ENCODE measurements at places on chromosomes 3 and 15.

GRCh38 chr3:5011555-5012256, 32.5 kb downstream of the BHLHE40 start:
- DNase-seq: no peak

- DNase-seq: no peak
Observed at GRCh38 chr3:187799942-187800641, 54.8 kb upstream of the BCL6 start.

GRCh38 chr3:16300881-16301359, 35.9 kb downstream of the OXNAD1 start:
- no peak for DNase-seq

DNA sequence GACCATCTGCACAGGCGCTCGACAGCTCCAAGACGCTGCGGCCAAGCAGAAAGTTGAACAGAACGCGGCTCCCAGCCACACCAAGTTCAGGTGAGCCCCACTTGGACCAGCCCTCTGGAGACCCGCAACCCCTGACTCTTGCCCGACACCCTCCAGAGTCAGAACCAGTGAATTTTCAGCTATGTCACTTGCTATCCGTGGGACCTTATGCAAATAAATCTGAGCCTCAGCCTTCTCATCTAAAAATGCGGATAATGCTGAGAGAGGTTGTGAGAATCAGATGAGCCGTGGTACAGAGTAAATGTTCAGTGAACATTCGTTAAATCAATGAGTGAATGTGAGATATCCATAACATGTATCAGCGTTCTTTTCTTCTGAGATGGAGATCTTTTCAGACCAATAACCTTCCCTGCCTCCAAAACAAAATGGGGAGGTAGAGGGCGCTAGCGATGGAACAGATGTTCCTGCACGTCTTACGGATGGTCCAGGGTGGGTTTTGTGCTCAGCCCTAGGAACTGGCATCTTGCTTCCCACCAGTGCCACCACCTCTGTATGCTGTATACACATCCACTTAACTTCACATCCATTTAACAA, 524 bp downstream of the MRPS11 start:
- DNase-seq: no peak

DNA sequence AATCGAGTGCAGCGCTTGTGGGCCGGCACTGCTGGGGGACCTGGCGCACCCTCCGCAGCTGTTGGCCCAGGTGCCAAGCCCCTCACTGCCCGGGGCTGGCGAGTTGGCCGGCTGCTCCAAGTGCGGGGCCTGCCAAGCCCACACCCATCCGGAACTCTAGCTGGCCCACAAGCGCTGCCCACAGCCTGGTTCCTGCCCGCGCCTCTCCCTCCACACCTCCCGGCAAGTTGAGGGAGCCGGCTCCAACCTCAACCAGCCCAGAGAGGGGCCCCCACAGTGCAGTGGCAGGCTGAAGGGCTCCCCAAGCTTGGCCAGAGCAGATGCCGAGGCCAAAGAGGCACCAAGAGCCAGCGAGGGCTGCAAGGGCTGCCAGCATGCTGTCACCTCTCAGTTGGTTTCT, 73.4 kb downstream of the PLXNA1 start:
- no peak for DNase-seq

- no peak for DNase-seq
Observed at GRCh38 chr3:38268087-38268486, 2.5 kb downstream of the SLC22A13 start.

DNA sequence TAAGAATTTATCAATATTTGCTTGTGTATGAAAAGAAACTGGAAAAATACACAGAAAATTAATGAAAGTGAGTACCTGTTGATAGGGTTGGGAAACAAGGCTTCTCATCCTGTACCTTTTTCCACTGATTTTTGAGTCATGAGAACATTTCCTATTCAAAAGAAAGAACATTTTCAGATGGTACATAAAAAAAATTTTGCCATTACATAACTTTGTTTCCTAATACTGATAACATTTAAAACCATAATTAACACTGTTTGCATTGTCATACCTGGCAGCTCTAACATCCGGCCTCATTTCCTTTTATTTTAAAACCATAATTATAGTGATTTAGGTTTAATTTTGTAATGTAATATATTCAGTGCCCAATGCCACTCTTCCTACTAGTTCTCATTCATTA, 11.7 kb downstream of the NKTR start:
- no peak for DNase-seq

GRCh38 chr15:99121691-99122410, 17.0 kb downstream of the SYNM start:
- DNase-seq: no peak

DNA sequence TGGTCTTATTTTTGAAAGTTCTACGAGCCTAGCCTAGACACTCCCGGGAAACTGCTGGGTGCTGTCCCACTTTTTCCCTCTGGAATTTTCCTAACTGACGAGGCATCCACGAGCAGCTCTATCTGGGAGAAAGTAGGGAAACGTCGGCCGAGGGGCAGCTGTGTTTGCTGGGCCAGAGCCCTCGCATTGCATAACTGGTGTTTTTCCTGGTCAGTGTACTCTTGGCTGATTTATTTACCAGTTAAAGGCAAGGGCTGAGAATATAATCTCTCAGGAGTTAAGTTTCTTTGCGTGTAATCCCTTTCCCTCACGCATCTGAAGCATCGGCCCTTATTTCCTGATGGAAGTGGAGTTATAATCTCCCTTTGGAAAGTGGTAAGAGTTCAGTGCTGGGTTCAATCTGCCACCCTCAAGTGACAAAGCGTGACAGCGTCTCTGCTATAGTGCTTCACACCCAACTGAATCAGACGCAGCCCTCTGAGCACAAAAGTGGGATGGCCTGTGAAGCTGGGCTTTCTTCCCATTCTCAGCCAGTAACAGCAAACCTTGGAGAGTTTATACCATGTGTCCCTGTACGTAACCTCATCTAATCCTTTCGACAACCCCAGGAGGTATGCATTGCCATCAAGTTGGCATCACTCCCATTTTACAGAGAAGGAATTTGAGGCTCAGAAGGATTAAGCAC, 311.5 kb downstream of the RORA start:
- no peak for DNase-seq

DNA sequence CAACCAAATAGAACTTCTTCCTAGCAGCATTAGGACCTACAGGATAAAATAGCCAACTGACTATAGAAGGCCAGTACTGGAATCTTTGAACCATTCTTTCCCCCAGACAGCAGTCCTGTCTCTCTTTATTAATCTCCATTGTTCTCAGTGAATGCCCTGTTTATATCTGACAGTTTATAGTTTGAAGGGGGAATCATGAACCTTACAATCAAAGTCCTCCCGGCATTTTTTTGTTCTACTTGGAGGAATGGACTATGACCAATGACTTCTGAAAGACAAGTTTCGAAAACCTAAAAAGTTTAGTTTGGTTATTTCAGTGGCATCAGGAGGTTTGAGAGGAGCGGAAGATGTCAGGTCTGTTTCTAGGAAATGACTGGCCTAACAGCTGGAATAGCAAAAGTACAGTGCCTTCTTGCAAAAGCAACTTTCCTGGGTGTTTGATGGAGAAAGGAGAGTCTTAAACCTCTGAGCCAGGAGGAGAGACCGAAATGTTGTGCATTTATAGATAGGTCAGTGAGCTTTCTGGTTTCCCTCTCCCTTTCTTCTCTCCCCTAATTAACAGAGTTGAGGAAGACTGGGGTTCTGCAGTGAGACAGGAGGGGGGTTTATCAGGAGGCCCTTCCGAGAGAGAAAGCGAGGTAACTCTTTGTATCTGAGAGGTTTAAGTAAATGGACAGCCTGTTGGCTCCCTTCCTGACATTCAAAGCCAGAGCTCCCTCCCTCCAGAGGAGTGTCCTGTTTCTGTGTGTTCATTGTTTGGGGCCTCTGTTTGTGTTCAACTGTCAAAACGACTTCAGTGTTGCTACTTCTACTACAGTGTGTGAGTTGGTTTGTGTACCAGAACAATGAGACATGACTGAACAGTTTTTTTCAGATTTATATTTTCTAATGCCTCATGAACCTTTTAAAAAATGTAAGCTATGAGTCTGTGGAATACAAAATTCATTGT, 383.0 kb upstream of the RARB start:
- no peak for DNase-seq

GRCh38 chr15:48317221-48317620, 14.0 kb upstream of the DUT start:
- DNase-seq: no peak

- DNase-seq: no peak
Observed at GRCh38 chr3:161914703-161915417, 418.3 kb downstream of the OTOL1 start.

DNA sequence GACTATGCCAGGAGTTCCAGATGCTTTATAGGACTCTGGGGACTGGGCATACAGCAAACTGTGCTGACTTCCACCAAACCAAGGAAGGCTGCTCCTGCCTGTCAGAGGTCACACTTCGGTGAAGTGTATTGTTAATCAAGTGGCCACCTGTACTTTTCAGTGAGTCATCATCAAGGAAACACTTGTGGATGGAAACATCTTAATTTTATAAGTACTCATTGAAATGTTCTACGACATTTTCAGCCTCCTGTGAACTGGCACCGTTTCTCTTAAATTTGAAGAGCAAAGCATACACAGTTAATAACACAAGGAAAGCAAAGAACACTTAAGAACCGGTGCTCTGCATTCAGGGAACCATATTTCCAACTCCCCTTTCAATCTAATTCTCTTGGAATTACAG, 801.7 kb upstream of the DPPA4 start:
- no peak for DNase-seq

DNA sequence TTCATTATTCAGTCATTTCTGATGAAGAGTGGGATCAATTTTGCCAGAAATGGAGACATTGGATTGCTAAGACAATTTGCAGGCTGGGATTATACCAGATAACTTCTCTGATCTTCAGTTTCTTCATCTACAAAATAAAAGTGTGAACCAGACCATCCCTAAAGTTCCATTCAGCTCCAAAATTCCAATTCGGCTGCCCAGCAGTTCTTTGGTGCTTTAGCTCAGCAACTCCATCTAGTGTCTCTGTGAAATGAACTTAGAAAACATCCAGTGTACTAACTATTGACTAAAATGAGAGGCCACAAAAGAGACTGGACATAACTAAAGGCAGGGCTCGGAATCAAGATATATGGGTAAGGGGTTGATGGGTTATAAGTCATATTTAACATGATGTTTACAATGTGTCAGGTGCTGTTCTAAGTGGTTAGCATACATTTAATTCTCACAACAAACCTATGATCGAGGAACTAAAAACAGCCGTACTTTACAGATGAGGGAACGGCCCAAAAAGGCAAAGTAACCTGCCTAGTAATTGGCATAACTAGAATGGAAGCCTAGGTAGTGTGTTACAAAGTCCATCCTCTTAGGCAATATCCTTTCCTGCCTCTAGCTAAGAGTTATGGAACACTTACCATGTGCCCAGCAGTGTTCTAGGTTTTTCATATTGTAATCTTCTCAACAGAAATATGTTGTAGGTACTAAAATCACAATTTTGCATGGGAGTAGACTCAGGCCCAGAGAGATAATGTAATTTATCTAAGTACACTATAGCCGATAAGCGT, 17.0 kb downstream of the THAP10 start:
- no peak for DNase-seq

DNA sequence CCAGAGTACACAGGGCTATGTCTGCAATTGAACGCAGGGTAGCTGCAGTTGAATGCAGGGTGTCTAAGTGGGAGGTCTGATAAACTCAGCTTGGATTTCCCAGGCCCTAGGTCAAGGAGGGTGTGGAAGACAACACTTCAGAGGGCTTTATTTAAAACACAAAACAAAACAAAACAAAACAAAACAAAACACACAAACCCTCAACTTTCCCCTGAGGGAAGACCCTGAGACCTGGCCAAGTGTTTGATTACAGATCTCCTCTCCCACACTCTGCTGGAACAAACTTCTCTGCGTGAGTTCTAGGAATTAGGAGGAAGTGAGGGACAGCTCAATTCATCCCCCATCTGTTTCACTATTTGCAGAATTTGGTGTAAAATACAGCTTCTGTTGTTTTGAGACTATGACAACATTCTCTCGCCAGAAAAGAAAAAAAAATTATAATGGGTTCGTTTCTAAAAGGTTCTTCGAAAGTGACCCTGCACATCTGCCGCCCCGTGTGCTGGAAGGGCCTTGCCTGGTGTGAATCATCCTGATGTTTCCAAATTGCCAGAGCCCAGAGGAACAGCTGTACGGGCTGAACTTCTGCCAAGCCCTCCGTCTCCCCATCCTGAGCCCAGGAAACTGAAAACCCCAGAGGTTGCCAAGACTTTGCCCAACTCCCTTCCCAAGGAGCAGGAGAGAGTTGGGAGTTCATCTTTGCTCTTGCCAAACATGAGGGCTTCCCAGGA, 73.3 kb upstream of the RAD18 start:
- no peak for DNase-seq

DNA sequence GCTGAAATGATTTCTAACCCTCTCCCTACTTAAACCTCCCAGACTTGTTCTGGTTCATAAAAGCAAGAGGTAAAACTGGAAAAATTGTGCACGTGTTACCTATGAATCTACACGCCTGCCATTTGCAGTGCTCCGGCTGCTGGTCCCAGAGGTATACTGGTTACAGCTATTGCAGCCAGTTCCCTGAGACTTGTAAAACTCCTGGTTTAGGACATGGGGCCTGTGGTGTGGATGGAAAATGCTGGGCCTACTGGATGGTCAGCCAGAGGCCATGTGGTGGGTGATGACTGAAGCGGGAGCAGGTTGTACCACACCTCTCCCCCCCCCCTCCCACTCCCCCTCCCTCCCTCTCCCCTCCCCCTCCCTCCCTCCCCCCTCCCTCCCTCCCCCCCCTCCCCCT, 45.0 kb downstream of the SENP2 start:
- DNase-seq: no peak

DNA sequence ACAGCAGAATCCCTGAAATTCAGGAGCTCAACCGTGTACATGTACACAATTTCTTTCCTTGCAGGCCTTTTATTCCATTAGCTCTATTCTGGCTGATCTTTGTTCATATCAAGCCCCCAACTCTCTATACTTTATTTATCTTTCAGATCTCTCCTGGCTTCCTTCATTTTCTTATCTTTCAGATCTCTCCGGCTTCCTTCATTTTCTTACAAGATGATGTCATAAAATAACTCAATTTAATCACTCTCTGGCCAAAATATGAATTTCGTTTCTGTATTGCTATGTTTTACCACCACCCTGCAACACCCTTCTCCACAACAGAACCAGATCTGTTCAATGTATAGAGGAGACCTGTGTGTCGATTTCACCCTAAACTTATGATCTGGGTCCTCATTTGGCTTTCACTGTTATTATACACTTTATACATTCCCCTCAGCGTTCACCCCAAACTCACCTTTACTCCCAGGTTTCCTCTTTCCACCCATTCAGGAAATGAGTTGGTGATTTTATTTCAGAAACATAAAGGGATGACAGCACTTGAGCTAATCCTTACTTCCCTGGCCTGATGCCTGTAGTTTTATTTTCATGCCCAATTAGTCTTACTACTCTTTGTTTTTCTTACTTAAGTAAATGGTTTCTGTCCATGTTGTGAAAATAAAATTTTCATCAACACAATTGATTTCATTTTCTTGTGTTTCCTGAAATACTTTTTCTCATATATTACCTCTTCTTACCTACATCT, 195.5 kb downstream of the BCHE start:
- DNase-seq: no peak

- DNase-seq: no peak
Observed at GRCh38 chr3:33868309-33868708, 69.9 kb downstream of the PDCD6IP start.

All from stimulated activated CD8-positive, alpha-beta memory T cell treated with anti-CD3 and anti-CD28 coated beads, Interleukin-4, amount 100 ng/mL, for 4 hours (primary cell).